ENCODE measurements at places on chromosomes 11 and 22.

DNA sequence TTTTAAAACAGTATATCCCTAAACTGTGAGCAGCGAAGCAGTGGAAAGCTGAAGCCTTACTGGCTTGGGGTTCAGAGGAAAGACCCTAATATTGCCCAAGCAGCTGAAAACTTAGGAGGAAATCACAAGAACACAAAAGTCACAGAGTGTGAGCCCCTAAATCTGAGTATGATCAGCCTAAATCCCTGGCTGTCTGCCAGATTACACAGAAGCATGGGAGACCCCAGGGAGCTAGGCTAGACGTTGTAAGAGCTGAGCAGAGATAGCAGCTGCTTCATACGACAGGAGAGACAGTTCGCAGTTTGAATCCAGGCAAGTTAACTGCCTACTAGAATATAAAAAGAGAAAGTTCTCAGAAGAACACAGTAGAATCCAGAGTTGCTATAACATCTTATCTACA, 81.2 kb downstream of the PACS1 start:
- no peak for DNase-seq

GRCh38 chr11:72069200-72069599, 11.1 kb downstream of the NUMA1 start:
- no peak for DNase-seq

DNA sequence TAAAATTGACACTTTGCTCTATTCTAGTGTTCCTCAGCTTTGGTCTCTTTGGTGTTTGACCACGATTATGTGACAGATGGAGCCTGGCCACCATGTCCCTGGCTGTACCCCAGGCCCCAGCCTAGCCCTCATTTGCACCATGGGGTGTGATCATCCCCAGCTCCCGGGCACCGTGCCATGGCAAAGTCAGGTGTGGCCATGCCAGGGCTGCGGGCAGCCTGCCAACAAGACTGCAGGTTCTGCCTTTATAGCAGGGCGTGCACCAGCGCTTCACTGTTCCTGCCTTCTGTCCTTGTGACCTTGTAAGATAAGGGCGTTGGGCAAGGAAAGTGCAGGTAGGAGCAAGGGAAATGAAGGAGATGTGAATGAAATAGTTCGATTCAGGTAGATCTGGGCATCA, 22.4 kb upstream of the APOBEC3A start:
- no peak for DNase-seq

DNA sequence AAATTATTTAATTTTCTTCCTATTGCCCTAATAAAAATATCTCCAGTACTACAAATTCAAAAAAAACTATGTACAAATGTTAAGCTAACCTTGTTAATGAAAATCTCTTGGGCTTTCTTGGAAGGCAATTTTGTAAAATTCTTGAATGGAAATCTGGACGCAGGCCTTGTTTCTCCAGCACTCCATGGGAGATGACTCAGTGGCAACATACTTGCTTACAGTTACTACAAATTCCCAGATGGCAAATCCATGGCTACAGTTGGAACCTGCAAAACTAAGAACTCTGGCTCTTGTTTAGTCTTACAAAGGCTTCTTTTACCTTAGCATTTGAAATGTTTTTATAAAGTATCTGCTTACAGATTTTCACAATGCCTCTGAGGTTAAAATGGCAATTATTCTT, 725.2 kb downstream of the DLG2 start:
- DNase-seq: no peak

- DNase-seq: no peak
Observed at GRCh38 chr11:75262436-75262835, 21.9 kb downstream of the TPBGL start.

Measured in germinal center (tissue), 1 donor.